Breast epithelium (tissue), 4 donors: ENCODE measurements at places on chromosomes 6 and 20.

- peak; percentile 63 for DNase-seq
Observed at GRCh38 chr6:42978839-42979522, at the start of gene PEX6. TSS of gene PEX6 (minus strand) at chr6:42979181. CDS start at chr6:42979150, 31 bp downstream.

GRCh38 chr6:6969761-6970223 lies 138.0 kb upstream of the RREB1 start:
- no peak for DNase-seq

GRCh38 chr6:34074064-34074742 lies 71.7 kb downstream of the GRM4 start:
- DNase-seq, result no peak

GRCh38 chr20:20018366-20018765 lies 1.2 kb downstream of the NAA20 start:
- DNase-seq, result no peak

DNA sequence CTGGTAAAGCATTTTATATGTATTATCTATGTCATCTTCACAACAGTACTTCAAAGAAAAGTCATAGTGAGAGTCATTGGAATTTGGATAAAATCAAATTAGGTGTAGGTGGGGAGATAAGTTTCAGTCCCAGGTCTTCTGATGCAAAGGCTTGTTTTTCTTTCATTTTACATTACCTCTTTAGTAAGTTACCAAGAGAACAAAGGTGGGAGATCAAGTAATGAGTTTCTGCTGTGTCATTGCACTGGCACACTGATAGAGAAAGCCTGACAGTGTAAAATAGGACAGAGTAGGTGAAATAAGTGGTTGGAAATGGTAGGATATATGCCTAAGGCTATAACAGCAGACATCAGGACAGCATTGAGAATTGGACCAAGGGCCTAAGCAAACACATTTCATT lies 250.4 kb downstream of the NKAIN2 start:
- DNase-seq, result no peak

DNA sequence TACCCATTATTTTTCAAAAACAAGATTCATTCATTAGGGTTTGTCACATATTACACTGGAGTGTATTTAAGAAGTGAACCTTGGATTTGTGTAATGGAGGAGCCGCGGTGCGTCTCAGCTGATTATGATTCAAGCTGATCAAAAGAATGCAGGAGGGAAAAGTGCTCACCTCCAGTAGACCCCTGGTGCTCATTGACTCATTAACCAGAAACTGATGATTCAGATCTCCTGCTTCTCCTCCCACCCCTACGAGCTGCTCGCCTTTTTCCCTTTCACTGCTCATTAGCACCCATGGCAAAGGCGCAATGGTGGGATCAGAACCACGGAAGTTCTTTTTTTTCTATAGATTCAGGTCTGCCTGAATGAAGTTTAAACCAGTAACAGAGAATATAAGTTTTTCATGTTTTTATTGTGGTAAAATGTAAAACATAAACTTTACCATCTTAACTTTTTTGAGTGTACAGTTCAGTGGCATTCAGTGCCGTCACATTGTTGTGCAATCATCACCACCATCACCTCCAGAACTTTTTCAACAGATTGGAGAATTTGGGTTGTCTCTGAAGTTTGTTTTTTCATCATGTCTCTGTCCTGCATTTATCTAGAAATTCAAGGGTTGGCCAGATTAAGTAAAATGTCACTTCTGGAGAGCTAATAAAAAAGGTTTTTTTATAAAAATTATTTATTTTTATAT lies 101.6 kb downstream of the LINC00237 start:
- DNase-seq, result no peak

GRCh38 chr6:117417851-117418250 lies 7.9 kb downstream of the ROS1 start:
- DNase-seq, result no peak

DNA sequence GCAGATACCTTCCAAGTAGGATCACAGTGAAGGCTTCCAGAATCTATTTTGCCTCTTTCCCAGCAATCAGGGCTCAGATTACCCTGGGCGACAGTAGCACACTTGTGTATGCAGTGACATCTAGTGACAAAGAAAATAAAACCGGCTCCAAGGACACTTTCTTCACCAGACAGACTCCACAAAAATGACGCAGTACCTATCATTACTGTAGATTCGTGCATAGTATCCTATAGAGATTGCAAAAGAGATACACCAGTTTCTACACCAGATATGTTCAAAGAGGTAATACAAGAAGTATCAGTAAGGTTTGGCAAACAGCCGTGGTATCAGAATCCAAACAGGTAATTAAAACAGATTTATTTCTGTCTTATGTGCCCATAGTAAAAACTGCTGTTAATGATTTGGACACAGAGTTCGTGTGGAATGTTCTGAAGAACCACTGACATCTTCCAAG lies 600.4 kb upstream of the JAG1 start:
- no peak for DNase-seq

DNA sequence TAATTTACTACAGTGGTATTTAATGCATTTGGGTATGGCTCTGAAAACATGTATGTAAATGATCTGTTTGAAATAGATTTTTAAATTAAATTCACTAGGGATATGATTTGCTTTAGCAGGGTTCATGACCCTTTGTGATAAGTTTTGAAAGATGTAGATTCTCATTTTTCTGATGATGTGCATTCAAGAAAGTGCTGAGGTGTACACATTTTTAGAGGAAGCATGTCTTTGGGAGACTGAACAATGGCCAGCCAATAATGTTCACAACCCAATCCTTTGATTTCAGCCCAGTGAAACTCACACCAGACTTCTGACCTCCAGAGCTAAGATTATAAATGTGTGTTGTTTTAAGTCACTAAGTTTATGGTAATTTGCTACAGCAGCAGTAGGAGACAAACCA lies 71.1 kb downstream of the TMEM244 start:
- DNase-seq, result no peak

DNA sequence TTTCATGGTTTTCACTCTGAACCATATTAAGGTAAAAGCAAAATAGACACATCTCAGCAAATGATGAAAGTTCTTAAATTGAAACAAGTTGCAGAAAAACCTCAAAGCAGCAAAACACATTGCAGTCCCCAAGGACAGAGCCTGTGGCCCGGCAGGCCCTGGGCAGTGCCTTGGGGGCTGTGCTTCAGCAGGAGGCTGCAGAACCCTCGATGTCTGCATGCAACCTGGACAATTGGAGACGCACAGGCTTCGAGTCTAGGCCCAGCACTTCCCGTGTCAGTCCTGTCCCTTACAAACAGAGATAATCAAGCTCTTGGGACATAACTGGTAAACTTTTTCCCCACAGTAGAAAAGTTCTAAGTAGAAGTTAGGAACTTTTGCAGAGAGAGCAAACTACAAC lies 9.2 kb downstream of the PYGB start:
- no peak for DNase-seq

- DNase-seq, result no peak
Observed at GRCh38 chr6:7086488-7086887, 21.3 kb upstream of the RREB1 start.

DNA sequence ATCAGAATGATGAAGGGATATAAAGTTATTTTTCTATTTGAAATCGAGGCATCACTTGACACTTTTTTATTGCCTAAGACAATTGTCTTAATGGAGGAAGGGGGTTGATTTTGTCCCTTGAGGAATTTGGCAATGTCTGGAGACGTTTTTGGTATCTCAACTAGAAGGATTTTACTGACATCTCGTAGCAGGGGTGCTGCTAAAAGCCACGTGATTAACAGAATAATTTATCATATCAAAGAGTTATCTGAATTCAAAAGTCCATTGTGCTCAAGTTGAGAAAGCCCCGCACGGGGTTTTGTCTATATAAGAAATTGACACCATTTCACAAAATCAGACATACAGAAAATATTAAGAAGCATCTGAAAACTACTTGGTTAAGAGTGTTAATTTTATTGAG lies 1.5 kb upstream of the TAAR6 start:
- DNase-seq, result no peak

DNA sequence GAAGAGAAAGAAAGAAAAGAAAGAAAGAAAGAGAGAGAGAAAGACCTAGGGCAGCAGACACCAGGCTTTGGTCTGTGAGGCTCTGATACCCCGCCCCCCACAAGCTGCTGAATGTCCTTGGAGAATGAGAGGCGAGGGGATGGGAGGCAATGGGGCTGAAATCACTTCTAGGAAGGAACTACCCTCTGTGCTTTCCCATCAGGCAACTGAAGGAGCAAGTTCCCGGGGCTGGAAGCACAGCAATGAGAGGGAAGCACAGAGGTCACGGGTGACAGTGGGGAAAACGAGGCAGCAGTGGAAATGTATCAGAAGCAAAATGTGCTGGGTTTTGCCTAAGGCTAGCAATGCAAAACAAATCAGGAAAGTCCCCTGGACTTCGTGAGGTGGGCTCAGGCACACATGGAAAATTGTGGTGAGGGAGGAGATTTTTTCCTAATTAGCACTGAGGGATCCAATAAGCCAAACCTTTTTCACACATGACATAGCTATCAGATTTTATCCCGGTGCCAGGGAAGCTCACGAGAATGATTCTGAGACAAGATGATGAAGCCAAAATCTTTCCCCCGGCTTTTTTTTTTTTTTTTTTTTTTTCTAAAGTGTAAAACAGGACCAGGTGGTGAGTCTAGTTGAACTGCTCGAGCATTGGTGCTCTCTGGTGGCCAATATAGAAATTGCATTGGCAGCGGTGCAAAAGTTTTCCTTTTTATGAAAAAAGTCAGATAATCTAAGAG lies 16.8 kb upstream of the ARFGEF2 start:
- no peak for DNase-seq

DNA sequence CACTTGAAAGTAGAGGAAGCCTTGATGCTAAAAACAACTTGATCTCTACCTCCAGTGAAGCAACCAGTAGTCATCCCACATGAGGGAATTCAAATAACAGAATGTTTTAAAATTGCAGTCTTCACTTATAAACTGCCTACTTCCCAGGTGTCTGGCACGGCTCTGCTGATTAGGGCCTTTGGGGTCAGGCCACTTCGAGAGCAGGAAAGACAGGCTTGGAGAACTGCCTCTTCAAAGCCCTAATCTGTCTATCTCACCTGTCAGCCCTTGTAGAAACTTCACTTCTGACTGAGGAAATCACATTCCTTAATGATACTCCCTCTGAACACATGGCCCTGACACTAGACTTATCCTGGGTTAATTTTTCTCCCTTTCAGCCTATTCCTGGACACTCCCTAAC lies 458.6 kb downstream of the TENT5A start:
- no peak for DNase-seq

- no peak for DNase-seq
Observed at GRCh38 chr20:50360218-50360672, 149.9 kb upstream of the PTPN1 start.

GRCh38 chr20:33561692-33562601 lies 72.1 kb downstream of the CBFA2T2 start:
- DNase-seq, result peak; percentile 70

- DNase-seq, result no peak
Observed at GRCh38 chr6:150987371-150987828, 121.9 kb downstream of the MTHFD1L start.

DNA sequence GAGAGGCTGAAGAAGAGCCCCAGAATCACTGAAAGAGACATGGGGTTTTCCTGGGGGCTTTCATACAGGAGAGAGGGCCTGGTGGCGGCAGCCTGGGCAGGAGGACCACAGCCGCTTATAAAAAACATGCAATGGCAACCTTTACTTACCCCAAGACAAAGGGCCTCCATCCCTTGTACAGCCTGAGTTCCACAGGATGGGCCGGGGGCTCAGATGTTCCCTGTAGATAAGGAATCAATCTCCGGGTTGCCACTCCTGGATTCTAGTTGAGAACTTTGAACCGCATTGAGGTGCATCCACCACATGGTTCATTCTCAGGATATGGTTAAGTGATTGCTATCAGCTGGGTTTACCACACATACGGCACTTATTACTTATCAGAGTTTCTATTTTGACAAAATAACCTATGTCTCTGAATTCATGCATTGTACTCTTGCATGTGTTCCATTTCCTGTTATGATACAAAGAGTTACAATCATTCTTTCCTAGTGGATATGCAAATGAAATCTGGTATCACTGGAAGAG lies 677.6 kb downstream of the KIF16B start:
- no peak for DNase-seq

DNA sequence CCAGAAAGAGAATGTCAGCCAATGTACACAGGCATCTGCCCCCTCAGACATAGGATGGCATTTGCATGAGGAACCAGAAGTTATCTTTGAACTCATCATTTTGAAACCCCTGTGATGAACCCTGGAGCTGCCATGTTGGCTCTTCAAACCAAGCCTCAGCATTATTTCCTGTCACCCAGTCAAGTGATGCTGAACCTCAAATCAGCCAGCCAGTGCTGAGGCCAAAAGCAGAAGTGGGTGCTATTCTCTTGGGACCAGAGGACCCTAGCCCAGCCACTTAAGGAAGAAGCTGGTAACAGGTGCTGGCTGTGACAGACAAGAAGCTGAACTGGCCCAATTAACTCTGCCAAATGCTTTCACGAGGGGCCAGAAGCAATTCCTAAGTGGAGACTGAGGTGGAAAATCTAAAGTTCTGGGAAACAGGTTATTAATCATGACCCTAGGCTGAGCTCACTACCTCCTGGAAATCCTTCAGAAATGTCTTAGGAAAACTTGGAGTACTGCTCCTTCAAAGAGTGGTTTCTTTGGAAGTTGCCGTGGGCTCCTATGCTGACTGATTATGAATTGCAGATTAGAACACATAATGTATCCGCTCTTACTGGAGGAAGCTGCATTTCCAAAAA lies 4.0 kb downstream of the PKIG start:
- DNase-seq, result no peak

DNA sequence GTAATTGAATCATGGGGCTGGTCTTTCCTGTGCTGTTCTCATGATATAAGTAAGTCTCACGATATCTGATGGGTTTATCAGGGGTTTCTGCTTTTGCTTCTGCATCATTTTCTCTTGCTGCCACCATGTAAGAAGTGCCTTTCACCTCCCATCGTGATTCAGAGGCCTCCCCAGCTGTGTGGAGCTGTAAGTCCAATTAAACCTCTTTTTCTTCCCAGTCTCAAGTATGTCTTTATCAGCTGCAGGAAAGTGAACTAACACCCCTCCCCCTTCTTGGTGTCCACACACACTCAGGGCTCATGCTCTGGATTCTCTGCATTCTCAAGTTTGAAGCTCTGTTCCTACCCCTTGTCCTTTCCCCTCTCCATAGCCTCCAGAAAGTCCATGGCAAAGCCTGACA lies 107.1 kb downstream of the THBS2 start:
- no peak for DNase-seq

DNA sequence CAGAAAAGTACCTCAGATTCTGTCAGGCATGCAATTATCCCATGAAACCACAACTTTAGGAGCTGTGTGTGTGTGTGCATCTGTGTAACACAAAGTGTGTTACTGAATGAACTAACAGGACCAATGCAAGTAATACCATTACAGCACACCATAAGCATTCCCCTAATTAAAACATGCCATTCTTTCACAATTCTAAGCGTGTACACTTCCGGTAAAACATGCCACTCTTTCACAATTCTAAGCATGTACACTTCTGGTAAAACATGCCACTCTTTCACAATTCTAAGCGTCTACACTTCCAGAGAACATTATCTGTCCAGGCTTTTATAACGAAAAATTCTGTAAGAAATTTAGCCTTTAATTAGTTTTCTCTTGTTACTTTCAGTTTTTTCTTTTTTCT lies 238.2 kb downstream of the GMDS start:
- no peak for DNase-seq

GRCh38 chr20:62067547-62068260 lies 2.0 kb upstream of the TAF4 start:
- no peak for DNase-seq

GRCh38 chr20:53642196-53643030 lies 48.8 kb upstream of the ZNF217 start:
- peak; percentile 54 for DNase-seq
